Activated CD8-positive, alpha-beta memory T cell treated with anti-CD3 and anti-CD28 coated beads for 1 hour (primary cell): ENCODE measurements at places on chromosomes 1 and 21.

DNA sequence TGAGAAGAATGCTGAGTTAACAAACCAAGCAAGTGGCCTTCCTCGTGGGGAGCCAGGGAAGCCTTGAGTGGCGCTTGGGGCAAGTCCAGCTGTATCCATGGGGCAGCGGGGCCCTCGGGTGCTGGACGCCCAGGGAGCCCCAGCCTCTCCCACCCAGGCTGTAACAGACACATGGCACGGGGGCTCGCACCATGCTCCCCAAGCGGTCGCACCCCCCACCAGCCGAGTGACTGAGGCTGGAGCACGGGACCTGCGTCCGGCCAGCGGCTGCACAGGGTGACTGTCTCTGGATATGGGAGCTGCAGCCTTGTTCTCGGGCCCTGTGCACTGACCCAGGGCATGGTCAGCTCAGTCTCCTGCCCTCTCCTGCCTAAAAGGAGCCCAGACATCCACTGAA, 53.9 kb upstream of the ACTRT2 start:
- no peak for DNase-seq

GRCh38 chr1:146035048-146035423, 13.5 kb upstream of the HJV start:
- DNase-seq, result no peak

GRCh38 chr1:111214884-111215283, 12.6 kb upstream of the CHI3L2 start:
- no peak for DNase-seq

DNA sequence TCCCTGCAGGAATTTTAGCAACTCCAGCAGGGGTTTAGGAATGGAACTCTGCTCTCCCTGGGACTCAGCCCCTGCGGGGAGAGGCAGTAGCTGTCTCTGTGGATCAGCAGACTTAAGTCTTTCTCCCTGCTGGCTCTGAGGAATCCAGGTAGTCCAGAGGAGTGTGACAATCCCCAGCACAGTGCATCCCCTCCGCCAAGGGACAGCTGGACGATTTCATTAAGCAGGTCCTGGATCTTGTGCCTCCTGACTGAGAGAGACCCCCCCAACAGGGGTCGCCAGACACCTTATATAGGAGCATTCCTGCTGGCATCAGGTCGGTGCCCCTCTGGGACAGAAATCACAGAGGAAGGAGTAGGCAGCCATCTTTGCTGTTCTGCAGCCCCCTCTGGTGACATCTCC, 30.6 kb downstream of the AKT3 start:
- DNase-seq, result no peak

- DNase-seq, result no peak
These were observed 132.1 kb downstream of the TGFBR3 start for GRCh38 chr1:91753878-91754277.

- no peak for DNase-seq
These were observed 32.0 kb downstream of the MTF2 start for GRCh38 chr1:93111065-93111464.

DNA sequence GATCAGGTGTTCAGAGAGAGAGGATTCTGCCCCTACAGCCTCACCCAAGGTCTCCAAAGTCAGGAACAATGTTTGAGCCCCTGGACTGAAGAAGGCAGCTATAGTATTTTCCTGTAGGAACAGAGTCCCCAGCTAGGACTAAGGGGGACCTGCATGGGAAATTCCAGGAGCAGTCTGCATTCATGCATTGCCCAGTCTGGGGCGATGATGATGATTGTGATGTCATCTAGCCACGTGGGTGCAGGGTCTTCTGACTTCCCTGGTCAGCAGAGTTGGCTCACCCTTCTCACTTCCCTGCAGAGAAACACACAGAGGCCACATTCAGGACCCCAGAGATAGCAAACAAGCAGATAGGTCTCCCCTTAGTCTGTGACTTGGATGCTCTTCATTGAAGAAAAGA, 56.5 kb upstream of the ARTN start:
- DNase-seq, result no peak

- DNase-seq, result no peak
These were observed 8.6 kb upstream of the RERE start for GRCh38 chr1:8825985-8826481.

- no peak for DNase-seq
These were observed 7.1 kb upstream of the ZSCAN20 start for GRCh38 chr1:33465316-33465715.

- no peak for DNase-seq
These were observed 111.5 kb upstream of the APP start for GRCh38 chr21:26282058-26282457.

GRCh38 chr1:57131701-57132394, 166.0 kb upstream of the C8B start:
- no peak for DNase-seq

- DNase-seq, result no peak
These were observed 106.6 kb upstream of the ACTRT2 start for GRCh38 chr1:2914702-2915101.

- no peak for DNase-seq
These were observed 125.4 kb upstream of the TMEM51 start for GRCh38 chr1:15028102-15028501.

GRCh38 chr1:226763905-226764264, 24.8 kb upstream of the ITPKB start:
- no peak for DNase-seq

- DNase-seq, result no peak
These were observed 10.8 kb upstream of the SHISA4 start for GRCh38 chr1:201877877-201878401.

GRCh38 chr1:214422137-214422671, 129.2 kb downstream of the PTPN14 start:
- no peak for DNase-seq

GRCh38 chr1:99005537-99005942, 879 bp upstream of the PLPPR5 start:
- no peak for DNase-seq

DNA sequence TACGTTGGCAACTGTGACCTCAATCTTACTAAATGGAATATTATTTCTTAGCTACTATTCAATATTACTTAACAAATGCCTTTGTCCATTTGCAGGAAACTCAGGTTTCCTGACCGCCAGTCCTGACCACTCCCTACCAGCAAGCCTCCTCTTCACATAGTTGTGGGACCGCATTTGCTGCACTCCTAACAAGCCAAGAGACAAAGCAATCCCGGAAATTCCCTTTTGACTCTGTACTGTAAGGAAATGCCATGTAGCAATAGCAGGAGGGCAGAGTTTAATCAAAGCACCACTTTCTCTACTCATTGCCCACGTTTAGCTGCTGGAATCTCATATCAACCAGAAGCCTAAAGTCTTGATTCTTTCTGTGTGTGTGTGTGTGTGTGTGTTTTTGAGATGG, 28.1 kb upstream of the ACBD6 start:
- DNase-seq, result no peak

GRCh38 chr1:43129426-43129825, 42.7 kb downstream of the EBNA1BP2 start:
- no peak for DNase-seq

GRCh38 chr1:212482637-212483441, 50.1 kb downstream of the NENF start:
- DNase-seq, result no peak

DNA sequence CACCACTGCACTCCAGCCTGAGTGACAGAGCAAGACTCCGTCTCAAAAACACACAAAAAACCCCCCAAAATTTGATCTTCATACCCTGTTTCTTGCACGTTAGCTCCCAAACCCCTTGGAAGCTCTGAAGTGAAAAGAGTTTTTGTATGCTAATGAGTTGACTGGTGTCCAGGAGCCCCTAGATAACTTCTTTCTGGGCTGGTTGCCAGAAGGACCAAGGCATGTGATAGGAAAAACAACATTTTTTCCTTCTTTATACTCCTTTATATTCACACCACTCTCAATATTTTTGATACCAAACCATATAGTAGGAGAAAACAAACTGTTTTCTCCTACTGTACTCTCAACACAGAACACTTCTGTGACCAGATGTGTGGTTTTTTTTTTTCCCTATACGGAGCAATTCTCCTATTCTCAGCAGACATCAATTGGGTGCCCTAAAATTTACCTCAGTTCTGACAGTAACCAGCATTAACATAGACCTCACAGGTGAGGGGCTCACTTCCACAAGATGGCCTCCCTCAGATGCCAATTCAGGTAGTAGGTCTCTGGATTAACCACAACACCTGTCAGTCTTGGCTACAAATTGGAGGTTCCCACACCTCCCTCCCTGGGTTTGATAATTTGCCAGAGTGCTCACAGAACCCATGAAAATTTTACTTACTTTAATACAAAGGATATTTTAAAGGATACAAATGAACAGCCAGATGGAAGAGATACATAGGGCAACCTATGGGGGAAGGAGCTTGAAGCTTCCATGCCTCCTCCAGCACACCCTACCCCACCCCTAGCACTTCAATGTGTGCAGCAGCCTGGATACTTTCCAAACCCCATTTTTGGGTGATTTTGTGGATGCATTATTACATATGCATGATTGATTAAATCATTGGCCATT, 25.6 kb downstream of the ZYG11B start:
- DNase-seq, result no peak

DNA sequence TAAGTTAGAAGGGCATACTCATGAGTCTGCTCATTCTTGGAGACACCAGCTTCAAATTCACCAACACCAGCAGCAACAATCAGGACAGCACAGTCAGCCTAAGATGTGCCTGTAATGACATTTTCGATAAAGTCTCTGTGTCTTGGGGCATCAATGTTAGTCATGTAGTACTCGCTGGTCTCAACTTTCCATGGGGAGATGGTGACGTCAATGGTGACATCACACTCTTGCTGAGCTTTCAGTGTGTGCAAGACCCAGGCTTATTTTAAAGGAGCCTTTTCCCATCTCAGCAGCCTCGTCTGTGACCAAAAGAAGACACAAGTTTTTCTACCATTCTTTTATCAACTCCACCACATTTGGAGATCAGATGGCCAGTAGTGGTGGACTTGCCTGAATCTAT, 75.5 kb downstream of the SERINC2 start:
- DNase-seq, result no peak

- no peak for DNase-seq
These were observed 426.6 kb upstream of the B3GALT2 start for GRCh38 chr1:193613041-193613440.

DNA sequence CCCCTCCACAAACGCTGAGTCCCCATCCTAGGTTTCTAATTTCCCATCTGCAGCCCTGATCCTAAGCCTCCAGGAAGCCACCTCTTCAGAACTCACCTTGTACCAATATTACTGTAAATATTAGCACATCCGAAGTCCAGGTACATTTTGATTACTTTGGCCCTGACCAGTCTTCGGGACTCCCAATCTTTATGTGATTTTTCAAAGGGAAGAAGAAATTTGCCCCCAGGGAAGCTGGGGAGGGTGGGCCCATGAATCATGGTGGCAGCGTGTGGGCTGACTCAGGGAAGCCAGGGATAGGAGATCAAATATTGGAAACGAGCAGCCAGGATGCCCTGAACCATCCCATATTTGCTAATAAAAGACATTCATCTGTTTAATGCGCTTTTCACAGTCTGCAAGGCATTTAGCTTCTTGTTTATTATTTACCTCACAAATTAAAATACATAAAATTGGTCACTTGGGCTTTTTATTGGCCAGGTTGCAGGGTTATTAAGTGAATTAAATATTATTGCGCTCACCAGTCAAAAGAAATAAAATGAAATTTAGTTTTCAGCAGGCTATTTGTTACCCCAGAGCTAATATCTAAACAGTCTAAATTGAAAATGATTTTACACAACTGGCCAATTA, 46.6 kb downstream of the KIAA0040 start:
- no peak for DNase-seq

GRCh38 chr1:97886199-97886598, 34.6 kb downstream of the DPYD start:
- DNase-seq, result no peak

- no peak for DNase-seq
These were observed 21.7 kb upstream of the TUT4 start for GRCh38 chr1:52574594-52574993.

GRCh38 chr1:170701962-170702361, 38.0 kb downstream of the PRRX1 start:
- no peak for DNase-seq

DNA sequence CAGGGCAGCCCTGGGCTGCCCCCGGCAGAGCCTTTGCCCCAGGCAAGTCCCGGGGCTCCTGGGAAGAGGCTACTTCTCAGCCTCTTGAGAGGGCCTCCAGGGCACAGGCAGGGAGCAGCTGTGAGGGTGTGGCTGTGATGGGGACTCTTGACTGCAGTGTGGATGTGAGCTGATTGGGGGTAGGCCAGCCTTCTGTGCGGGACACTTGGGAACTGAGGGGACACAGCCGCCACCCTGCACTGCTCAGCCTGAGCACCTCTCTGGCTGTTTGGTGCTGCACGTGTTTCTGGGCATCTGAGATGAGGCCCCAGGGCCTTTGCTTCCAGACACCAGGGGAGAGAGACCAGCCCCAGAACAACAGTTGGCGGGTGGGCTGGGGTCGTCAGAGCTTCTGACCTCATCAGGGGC, 62.1 kb downstream of the SKI start:
- DNase-seq, result no peak

DNA sequence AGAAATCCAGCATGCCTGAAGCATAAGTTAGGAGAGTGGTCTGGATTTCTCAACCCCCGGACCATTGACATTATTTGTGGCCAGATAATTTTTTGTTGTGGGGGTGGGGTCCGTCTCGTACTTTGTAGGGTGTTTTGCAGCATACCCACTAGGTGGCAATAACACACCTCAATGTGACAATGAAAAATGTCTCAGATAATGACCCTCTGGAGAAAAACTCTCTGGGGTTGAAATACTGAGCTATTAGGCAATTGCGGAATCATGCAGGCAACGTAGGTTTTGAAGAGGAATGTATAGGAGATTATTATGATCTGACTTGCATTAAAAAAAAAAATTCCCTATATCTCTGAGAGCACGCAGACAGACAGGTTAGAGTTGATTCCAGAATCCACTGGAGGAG, 25.3 kb upstream of the RRP15 start:
- no peak for DNase-seq

GRCh38 chr21:44035244-44035643, 23.1 kb downstream of the TRAPPC10 start:
- no peak for DNase-seq

GRCh38 chr1:109912873-109913272, 2.2 kb downstream of the CSF1 start:
- DNase-seq, result no peak

DNA sequence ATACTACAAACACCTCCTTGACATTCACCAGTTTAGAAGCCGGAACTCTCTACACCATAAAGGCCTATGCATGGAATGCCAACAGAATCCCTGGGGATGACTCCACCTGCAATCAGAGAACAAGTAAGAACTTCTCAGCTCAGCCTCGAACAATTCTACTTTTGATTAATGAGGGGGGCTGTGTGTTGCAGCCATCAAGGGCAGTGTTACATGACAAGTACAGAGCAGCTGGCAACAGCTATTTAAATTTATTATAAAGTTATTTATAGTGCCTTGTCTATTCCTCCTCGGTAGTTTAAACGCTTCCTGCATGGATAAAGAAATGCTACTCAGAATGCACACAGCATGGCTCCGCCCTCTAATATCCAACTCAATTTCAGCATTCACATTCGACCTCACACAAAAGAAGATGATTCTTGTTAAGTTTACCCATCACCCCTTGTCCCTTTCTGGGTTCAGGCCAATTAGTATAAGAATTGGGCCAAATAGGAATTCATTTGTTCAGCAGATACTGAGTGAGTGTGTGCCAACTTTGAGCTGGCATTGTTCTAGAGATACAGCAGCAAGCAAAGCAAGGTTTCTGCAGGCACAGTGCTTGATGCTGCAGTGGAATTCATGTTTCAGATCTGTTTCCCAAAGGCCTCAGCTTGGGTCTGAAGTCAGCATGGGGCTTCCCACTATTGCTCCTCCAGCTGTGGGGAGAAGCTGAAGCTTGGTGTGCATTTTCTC, 6.4 kb downstream of the FNDC7 start:
- DNase-seq, result no peak

- no peak for DNase-seq
These were observed 1193.9 kb downstream of the PLA2G4A start for GRCh38 chr1:188022661-188023060.

GRCh38 chr1:234589854-234590620, 19.9 kb downstream of the IRF2BP2 start:
- no peak for DNase-seq
